ENCODE measurements at places on chromosomes 7 and 10.
A peak's percentile ranks its signal among the peaks of the same experiment; 100 is the strongest.

DNA sequence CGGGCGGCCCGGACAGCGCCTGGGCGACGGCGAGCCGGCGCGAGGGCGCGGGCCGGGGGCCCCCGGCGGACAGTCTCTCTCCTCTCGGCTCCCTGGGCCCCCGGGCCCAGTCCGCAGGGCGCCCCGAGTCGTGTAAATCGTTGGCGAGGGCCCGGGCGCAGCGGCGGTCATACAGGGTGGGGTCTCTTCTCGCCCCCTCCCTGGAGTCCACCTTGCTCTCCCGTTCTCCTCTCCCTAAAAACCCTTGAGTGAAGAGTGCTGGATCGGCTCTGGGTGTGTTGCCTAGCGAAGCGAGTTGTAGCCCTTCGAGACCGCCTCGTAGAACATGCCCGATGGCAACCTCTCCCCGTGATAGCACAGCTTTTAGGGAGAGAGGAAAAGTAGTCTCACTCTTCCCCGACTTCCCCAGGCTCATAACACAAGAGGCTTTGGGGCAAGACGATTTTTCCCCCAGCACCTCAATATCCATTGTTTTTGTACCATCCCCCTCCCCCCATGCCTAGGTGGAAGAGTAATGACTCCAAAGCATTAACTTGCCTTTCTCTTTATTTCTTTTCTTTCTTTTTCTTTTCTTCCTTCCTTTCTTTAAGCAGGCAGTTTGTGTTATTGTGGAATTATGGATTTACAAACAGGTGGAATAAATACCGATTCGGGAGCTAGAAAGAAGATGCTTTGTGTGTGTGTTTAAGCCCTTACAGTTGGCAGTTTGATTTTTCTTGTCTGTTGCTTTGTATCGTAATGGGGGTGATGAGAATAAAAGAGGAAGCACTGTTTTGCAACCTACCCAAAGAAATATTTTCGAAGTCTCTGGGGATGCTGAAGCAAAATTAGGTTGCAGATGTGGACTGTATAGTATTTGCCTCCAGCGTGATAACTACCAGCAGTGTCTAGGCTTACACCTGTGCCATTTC, 822 bp downstream of the SHOC2 start:
- DNase-seq, result peak; percentile 18

- DNase-seq, result no peak
Measured at GRCh38 chr10:2772816-2773631, 294.3 kb upstream of the PFKP start.

GRCh38 chr7:5232874-5233273, 42.8 kb downstream of the WIPI2 start:
- no peak for DNase-seq

- peak; percentile 71 for DNase-seq
Measured at GRCh38 chr10:44310762-44311562, 73.9 kb downstream of the CXCL12 start.

DNA sequence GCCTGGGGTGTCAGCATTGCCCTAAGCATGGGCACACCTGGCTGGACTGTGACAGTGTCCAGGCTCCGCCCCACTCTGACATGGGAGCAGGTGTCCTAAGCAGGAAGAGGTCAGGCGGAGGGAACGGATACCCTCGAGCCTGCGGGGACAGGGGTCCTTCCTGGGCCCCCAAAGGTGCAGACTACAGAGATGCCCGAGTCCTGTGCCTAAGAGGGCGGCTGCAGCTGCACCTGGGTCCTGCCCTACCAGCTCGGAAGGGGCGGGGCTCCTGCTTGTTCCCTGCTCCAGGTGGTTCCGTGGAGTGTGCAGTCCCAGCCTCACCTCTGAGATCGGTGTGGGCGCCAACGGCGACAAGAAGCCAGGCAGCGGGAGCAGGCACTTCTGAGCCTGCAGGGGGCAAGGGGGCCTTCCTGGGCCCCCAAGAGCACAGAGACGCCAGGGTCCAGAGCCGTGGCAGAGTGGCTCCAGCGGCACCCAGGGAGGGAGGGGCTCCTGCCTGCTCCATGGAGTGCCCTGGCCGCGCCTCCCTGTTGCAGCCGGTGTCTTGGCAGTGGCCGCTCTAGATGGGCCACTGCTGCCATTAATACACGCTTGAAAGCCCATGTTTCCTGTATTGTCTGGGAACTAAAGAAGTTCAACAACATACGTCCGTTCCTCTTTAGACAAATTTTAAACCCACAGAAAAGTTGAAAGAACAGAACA, 64.5 kb upstream of the CACNA2D1 start:
- DNase-seq, result no peak

- no peak for DNase-seq
Measured at GRCh38 chr7:47956220-47956619, 8.0 kb upstream of the PKD1L1 start.

DNA sequence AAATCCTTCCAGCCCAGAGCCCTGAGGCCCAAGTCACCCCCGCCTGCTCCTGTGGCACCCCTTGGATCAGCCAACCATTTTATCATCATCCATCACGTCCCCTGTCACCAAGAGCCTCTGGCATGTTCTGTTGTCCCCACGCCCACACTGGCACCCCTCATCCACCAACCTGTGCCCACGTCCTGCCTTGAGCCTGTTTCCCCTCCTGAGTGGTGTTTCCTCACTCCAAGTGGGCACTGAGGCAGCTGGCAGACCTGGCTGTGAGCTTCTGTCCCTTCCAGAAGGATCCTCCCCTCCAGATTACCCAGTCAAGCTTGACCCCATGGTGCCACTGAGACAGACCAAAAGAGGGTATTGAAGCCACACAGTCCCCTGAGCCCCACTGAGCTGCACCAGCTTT, 71.4 kb upstream of the ANTXRL start:
- no peak for DNase-seq

All from CD4-positive, alpha-beta T cell treated with Interleukin-10 for 1 hour (primary cell).